Left renal pelvis (tissue), 4 donors: ENCODE measurements at places on chromosomes 3 and 15.

GRCh38 chr3:41836360-41837134 lies 125.4 kb downstream of the ULK4 start:
- no peak for DNase-seq

DNA sequence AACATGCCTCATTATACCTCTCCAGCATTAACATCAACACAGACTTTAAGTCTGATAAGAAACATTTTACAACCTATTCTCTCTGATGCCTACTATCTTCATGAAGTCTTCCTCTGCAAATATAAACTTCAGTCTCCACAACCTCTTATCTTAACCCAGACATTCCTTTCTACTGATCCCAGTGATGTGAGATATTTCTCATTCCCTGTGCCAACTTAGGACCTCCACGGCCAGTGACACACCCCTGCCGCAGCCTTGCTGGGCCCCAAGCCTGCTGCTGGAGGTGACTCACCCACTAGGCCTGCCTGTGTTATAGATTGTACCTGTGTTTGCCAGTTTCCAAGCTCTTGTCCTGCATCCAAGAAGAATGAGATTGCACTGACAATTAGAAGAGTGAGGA lies 734.5 kb upstream of the CADM2 start:
- DNase-seq: no peak

DNA sequence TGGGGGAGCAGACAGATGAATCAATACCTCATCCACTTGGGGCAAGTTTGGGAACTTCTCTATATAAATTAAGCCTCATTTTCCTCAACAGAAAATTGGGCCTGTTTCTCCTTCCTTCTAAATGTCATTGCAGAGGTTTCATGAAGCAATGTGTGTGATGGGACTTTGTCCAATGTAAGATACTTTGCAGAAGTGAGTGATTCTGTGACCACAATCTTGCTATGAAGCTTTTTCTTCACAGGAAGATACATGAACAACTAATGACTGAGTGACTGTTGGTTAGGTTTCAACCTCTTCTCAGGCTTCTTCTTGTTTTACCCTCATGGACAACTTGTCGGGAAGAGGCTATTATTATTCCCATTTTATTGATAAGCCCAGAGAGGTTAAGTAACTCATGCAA lies 11.0 kb downstream of the TMEM45A start:
- DNase-seq: no peak

DNA sequence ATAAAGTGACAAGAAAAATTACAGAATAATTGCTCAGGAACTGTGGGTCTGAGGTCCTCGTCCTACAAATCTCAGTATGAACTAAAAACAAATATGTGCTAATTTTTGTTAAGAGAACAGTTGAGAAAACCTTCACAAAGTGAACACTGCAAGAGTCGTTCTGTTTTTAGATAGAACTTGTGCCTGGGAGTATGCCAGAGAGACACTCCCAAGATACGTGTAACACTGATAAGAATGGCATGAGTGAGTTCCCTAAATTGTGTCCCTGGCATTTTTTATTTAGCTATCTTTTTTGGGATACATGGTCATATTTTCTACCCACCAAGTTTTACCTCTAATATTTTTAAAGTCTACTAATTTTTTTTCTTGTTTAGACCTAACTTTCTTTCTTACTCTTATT lies 860.0 kb upstream of the NR2F2 start:
- DNase-seq: no peak

- no peak for DNase-seq
Measured at GRCh38 chr15:74208496-74208895, 5.9 kb upstream of the STRA6 start.

- DNase-seq: no peak
Measured at GRCh38 chr3:16687221-16687620, 82.0 kb upstream of the DAZL start.

- no peak for DNase-seq
Measured at GRCh38 chr3:64213962-64214379, 11.3 kb downstream of the PRICKLE2 start.

DNA sequence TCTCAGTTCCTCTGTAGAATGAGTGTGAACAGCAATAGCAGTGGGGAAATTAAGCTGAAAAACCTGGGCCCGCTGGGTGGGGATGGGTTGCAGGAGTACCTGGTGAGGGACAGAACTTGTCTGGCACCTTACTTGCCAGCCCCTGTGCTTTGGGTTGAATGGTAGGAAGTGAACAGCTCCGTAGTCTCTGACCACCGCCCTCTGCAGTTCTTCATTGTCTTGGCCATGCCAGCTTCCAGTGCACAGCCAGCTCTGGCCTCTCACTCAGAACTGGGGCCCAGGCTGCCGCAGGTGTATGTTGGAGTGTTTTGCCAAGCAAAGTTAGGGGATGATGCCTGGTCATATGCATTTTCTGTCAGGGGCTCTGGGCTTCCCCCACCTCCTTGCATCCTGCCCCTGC lies 14.0 kb upstream of the CHST14 start:
- DNase-seq: no peak

DNA sequence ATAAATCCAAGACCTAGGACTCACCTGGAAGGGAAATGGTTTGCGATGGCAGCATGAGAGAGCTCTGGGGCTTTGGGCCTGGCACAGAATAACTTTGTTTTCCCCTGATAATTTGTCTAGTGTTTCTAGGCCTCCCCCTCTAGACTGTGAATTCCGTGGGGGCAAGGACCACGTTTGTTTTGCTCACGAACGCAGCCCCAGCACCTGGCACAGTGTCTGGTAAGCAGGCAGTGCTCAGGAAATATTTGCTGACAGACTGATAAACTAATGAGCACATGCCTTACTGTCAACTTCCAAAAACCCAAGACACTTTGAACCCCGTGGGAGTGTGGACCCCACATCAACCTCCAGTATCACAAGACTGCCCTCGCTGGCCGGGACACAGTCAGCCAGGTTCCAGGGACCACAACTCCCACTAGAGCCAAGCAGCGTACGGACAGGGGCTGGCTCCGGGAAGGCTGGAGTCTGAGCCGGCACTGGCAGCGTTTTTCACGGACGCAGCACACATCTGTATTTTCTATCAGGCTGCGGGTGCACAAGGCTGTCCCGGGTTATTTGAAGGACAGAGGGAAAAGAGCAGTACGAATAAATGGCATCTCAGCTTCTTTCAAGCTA lies 146.5 kb downstream of the XXYLT1 start:
- DNase-seq: no peak

DNA sequence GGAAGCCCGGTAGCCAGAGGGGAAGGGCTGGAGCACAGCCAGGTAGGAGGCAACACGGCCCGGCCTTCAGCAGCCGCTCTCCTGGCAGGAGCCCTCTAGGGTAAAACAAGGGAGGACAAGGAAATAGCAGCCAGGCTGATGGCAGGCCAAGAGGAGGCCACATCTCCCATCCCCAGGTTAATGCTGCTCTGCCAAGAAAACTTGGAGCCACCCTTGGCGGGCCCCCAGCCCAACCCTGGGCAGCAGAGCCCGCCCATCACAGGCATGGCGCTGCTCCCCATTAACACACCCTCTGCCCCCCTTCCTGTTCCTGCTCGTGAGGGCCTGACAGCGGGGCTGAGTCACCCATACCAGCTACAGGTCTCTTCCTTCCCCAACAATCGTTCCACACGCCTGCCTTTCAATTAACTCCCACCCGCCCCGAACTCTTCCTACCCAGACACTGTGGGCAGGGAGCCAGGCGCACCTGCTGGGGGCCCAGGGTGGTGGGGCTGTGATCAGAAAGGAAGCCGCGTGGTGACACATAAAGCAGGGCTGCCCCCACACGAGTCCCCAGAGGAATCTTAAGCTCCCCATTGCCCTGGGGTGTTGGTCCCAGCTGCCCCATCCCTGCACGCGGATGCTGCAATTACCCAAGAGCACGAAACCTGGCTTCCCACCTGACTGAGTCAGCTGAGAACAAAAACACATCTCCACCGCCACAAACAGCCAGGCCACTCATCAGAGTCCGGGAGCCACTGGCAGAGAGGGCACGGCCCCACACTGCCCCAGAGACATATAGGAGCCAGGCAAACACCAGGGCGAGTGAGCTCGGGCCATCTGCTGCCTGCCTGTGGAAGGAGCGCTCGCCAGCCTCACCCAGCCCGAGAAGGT lies at the start of gene C15orf62:
C15orf62 (plus strand) TSS at position 707 of the 873 bp plus-strand sequence. CDS start 516 bp downstream, outside the sequence.
- no peak for DNase-seq

DNA sequence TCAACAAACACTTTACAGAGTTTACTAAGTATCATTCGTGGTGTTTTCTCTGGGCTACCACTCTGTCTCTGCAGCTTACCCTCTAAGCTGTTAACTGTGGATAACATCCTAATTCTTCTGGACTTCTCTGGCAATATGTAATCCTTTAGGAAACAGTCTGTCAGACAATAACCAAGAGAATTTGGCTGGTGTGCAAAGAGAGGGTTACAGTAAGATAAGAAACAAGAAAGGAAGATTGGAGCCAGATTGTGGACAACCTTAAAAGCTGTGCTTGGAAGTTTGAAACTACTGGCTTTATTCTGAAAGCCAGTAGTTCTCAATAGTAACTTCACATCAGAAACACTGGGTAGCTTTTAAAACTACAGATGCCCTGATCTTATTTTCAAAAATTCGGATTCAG lies 778 bp downstream of the ARL6 start:
- no peak for DNase-seq

DNA sequence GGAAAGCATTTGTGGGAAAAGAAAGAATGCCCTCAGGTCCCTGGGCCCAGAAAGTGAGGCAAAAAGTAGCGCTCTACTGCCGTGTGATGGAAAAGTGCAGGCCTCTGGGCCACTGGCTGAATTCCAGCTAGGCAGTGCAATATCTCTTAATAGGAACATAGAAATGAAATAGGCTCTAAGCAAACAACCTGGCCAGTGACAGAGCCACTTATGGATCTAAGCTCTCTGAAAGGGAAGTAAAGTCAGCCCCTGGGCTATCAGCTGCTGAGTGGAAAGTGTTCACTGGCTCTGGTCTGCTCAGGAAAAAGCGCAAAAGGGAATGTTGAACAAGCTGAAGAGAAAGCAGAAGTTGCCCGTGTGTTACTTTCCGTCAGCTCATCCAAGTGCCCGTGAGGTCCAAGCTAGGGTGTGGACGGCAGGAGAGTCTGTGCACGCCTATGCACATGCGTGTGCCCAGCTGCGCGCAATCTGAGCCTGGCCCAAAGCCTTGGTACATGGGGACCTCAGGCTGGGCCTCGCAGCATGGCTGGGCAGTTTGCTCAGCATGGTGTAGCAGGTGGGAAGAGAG lies 74.0 kb upstream of the RAD18 start:
- DNase-seq: no peak

DNA sequence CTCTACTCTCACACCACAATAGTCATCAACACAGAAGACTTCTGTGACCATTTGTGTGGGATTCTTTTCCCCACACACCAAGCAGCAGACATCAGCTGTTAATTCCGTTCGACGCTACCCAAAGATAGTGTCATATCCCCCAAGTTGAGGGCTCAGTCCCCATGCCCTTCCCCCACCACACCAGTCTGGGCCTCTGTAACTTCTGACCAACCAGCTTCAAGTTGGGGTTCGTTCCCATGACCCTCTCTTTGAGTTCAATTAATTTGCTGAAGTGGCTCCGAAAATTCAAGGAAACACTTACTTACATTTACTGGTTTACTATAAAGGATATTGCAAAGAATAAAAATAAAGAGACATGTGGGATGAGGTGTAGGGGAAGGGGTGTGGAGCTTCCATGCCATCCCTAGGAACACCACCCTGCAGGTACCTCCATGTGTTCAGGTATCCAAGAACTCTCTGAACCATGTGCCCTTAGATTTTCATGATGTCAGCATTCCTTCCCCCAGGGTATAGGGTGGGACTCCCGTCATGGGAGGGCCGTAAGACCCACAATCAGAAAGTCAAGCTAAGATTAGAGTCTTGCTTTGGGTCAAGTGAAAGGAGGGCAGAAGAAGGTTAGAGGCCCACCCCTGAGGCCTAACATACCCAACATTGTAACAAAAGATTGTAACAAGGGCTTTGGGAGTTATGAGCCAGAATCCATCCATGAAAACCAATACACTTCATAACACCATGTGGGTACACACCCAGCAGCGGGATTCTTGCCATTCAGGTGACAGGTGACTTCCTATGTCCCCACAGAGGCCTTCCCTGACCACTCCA lies 82.7 kb downstream of the BTLA start:
- no peak for DNase-seq

GRCh38 chr3:42720126-42720525 lies 17.5 kb upstream of the HHATL start:
- DNase-seq: no peak

GRCh38 chr15:74676801-74677200 lies 19.0 kb downstream of the EDC3 start:
- DNase-seq: no peak

GRCh38 chr15:88243895-88244787 lies 12.4 kb downstream of the NTRK3 start:
- no peak for DNase-seq

DNA sequence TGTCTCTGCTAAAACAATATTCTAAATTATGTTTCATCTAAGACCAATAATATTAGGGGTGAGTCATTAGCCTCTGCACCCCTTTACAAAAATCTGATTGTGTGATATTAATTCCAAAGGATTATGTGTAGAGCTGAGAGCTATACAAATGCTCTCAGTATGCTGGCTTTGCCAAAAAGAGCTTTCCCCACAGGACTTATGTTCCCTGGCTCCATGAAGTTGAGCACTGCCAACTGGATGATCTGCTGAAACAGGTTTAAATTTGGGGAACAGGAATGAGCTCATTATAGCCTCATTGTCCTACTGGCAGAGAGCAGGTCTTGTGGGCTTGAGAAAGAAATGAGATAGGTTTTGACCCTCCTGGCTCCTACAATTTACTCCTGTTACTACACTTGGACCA lies 347.8 kb upstream of the LMCD1 start:
- no peak for DNase-seq

DNA sequence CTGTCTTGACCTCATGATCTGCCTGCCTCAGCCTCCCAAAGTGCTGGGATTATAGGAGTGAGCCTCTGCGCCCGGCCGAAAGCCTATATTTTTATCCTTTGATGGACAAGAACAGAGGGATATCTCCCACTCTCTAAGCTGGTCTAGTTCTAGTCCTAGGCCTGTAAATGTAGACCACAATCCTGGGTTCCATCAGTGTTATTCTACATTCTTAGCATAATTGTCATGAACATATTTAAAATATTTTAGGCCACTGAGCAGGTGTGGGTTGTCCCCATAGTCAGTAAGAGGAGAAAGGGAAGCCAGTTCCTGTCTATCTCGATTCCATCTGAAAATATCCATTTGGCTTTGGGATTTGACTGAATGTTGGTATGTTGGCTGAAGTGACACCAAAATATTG lies 118.1 kb downstream of the EBLN2 start:
- no peak for DNase-seq

GRCh38 chr3:13325892-13326443 lies 94.2 kb downstream of the NUP210 start:
- DNase-seq: no peak
